ENCODE measurements at places on chromosomes 4 and X.
A peak's percentile ranks its signal among the peaks of the same experiment; 100 is the strongest.

DNA sequence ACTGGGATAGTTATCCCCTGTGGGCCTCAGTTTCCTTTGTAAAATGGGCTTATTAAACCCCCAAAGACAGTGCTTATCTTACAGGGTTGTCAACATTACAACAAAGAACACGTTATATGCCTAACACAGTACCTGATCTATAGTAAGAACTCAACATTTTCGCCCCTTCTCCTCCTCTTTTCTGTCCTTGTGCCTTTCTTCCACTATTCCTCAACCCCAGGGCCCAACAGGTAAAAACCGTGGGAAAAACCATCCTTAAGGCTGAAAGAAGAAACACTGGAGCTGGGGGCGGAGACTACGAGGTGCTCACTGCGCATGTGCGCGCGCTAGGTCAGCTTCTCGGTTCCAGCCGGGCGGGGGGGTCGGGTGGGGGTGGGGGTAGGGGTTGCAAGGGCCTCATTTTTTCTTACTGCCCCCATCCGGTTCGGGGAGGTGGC lies 426 bp upstream of the XIAP start:
- DNase-seq, result no peak

DNA sequence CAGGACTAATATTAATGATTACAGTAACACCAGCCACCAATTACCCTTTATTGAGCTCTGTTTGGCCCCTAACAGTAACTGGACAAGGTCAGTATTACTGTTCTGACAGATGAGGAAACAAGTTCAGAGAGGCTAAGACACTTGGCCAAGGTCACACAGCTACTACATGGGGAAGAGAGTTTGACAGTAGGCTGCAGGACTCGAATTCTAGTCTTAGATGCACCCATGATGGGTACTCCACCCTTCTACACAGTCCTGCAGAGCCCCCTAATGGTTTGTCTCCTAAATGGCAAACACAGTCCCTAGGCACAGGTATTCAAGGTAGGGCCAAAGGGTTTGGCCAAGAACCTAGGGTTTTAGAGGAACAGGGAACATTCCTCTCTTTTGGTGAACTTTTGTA lies 93.9 kb downstream of the NSUN7 start:
- peak; percentile 28 for DNase-seq

- no peak for DNase-seq
Measured at GRCh38 chr4:59553721-59554091, 1646.4 kb upstream of the ADGRL3 start.

- no peak for DNase-seq
Measured at GRCh38 chrX:48794911-48795515, 6.9 kb upstream of the HDAC6 start.

GRCh38 chrX:134502686-134503085 lies 42.7 kb downstream of the HPRT1 start:
- no peak for DNase-seq

DNA sequence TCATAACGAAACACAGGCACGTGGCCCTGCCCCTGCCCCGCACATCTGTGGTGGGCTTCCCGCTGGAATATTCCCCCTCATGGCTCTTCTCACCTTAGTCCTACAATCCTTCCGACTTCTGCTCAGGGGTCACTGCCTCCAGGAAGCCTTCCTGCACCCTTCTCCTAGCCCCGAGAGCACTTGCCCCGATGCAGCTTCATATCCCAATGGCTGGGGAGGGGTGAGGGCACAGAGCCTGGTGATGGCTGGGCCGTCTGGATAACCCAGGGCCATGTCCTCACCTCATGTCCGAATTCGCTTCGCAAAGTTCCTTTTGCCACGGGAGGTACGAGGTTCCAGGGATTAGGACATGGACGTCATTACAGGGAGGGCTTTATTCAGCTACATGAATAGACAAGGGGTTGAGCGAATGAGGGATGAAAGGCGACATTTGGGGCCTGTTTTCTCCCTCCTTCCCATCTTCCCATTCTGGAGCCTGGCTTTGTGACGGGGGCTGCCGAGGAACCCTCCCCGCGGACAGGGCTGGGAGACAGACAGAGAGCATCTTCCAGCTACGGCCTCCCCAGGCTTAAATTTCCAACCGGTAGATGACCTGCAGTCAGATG lies 35.5 kb upstream of the HMX1 start:
- no peak for DNase-seq

DNA sequence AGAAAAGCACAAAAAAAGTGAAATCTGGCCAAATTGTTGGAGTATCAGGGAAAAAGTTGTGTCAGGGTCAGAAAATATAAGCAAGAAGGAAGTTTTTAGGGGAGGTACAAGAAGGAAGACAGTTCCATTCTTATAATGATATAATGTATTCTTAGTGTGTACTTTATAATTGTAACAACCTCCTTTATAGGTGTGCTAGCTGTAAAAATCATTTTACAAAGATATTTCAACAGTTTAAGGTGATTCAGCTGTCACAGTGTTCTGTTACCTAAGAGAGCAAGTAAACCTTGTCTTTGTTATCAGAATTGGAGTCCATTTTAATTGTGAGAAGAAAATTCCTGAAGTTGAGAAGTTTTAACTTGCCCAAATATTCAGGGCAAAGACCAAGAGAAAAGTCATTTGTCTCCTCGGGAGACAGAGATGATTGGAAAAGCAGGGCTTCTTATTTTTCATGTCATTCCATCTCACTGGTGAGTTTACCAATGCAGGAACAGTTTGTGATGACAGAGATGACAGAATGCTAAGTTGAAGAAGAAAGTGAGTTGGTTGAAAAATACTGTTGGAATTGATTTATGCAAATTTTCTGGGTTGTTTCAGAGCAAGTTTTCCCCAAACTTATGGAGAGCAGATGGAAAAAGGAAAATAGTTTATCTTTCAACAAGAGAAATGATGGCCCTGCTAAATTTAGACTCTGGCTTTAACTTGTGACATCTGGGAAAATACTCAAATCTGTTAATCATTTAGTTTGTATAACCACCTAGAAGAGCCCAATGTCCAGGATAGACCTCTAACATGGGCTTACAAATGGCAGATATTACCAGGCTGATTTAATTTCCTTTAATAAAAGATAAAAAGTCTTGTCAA lies 14.8 kb downstream of the INTS6L start:
- DNase-seq, result no peak

GRCh38 chrX:13304052-13304451 lies 15.8 kb downstream of the ATXN3L start:
- DNase-seq, result no peak

GRCh38 chr4:80308466-80308822 lies 27.1 kb upstream of the CFAP299 start:
- DNase-seq, result no peak

DNA sequence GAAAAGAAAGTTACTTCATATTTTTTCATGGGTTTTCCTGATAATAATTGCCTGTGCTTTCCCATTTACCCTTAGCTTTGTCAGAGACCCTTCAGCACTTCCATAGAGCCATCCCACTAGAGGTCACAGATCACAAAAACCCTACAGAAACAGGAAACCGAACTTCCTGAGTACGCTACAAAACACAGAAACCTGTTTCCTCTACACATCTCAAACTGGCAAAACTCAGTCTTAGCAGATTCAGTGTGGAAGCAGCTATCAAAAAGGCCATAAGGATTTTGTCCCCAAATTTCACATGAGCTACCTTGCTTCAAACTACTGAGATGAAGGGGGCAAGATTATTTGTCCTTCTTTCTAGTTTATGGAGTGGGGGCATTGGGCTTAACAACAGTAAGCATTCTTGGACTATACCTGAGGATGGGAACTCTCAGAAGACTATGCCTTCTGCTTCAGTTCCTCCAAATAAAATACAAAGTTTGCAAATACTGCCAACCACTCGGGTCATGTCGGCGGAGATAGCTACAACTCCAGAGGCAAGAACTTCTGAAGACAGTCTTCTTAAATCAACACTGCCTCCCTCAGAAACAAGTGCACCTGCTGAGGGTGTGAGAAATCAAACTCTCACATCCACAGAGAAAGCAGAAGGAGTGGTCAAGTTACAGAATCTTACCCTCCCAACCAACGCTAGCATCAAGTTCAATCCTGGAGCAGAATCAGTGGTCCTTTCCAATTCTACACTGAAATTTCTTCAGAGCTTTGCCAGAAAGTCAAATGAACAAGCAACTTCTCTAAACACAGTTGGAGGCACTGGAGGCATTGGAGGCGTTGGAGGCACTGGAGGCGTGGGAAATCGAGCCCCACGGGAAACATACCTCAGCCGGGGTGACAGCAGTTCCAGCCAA lies at the start of gene MMRN1:
TSS of gene MMRN1 (plus strand) at position 206 of the 902 bp plus-strand sequence. CDS start at position 324, 118 bp downstream.
- DNase-seq, result no peak

GRCh38 chr4:112840619-112841018 lies 203.7 kb downstream of the LARP7 start:
- DNase-seq, result no peak

DNA sequence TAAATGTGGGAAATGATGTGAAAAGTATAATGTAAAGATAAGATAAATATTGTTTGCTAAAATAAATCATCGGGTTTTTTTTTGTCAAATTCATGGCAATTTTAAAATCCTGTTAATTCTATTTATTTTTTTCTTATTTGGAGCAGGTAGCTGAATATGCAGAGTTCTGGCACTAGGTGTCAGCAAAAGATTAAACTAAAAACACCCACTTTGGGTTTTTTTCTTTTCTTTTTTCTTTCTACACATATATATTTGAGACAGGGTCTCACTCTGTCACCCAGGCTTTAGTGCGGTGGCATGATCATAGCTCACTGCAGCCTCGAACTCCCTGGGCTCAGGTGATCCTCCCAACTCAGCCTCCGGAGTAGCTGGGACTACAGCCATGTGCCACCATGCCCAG lies 6.9 kb upstream of the RAP2C start:
- DNase-seq, result no peak

GRCh38 chr4:153987291-153987690 lies 198.4 kb upstream of the SFRP2 start:
- DNase-seq, result no peak

GRCh38 chr4:26061248-26061986 lies 147.4 kb downstream of the SMIM20 start:
- DNase-seq, result no peak

- no peak for DNase-seq
Measured at GRCh38 chr4:7295197-7295910, 103.0 kb downstream of the SORCS2 start.

DNA sequence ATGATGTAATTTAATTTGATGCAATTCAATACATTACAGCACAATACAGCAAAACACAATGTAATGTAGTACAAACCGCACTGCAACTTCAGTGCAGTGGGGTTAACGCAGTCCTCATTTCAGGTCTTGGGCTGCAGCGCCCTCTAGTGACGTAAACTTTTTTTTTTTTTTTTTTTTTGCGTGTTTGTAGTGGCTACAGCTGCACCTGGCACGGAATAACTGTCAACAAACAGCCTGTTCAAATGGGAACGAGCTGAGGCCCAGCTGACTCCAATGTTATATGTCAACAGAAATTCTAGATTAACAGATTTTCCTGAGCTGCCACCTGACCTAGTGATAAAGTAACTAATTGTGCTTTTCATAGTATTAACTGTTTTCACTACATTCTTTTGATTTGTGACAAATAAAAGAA lies 33.5 kb upstream of the RASSF6 start:
- DNase-seq, result no peak

DNA sequence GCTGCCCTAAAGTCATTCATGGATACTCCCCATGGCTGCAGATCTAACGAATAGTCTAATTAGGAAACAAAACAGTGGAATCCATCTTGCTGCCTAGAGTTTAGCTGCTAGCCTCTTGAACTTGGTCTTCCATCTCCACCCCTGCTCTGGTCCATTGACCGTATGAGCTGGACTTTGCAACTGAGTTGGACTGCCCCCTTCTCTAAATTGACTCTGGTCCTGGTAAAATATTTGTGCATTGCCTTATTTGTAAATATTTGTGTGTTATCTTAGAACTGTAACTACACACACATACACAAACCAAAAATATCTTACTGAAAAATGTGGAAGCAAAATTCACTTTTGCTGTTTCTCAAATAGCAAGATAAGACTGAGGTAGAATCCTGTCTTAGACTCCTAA lies 181.3 kb downstream of the NWD2 start:
- no peak for DNase-seq

DNA sequence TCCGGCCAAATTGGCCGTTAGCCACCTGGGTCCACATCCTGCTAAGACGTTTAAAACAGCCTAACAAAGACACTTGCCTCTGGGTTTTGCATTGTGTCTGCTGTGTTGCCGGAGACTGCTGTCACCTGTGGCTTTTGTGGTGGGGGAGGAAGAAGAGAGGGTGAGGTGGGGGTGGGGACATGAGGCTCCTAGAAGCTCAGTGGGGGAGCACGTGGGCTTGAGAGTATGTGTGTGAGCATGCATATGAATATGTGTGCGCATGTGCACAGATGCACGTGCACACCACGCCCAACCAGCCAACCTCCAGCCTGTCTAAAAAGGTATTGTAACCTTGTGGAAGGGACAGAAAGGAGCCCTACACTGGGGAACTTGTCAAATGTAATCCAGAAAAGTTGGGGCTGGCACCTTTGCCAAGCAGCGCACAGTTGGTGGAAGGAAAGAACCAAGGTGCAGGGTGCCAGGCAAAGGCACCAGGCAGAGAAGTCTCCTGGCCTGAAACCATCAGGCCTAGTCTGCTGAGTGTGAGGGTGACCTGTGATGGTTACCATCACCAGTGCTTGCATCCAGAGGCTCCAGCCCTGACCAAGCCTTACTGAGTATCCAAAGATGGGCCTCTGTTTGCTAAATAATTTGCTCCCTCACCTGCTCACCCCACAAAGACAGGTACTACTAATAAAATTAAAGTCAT lies 10.1 kb upstream of the SASH3 start:
- DNase-seq, result no peak

DNA sequence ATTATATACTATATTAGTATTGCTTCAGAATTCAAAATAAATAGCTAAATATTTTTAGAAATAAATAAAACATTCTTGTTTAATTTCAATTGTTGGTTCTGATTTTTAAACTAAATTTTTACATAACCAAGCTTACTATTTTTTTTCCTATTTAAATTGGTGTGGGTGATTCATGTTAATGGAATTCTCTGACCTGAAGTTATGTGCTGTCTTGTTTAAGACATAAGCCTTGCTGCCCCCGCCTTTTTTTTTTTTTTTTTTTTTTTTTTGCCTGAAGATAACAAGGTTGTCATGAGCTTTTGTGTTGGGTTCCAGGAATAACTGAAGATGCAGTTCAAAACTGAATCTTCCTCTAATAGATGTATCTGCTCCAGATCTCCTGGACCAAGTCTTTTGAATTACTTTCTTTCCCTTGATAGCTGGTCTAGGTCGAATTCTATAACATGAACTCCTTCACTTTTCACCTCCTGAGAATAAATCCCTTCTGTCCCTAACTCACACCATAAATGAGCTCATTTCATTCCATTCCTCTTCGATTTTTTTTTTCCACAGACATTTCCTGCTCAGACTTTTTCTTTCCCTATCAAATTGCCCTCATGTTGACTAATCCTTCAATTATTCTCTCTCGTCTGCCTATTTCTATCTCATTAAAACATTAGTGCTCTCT lies 261.5 kb upstream of the FTHL17 start:
- no peak for DNase-seq

DNA sequence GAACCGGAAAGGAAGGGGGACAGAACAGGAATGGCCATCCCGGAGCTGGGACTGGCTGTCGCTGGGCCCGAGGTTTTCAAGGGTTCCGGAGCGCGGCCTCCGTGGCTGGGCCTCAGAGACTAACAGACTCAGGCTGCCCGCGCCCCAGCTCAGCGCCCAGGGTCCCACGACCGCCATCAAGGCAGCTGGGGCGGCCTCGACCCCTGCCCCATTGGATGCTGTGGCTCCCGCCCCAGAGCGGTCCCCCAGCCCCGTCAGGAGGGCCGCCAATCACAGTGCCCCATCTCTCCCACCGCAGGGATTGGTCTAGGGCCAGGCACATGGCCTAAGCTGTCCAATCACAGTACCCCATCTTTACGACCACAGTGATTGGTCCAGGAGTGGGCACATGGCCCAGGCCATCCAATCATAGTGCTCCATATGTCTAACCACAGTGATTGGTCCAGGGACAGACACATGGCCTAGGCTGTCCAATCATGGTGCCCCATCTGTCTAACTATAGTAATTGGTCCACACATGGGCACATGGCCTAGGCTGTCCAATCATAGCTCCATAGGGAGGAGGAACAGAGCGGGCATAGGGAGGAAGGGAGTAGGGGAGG lies 105.3 kb upstream of the NKX1-1 start:
- no peak for DNase-seq
